HAP-1 (cell line): ENCODE measurements at places on chromosomes 2 and 18.

DNA sequence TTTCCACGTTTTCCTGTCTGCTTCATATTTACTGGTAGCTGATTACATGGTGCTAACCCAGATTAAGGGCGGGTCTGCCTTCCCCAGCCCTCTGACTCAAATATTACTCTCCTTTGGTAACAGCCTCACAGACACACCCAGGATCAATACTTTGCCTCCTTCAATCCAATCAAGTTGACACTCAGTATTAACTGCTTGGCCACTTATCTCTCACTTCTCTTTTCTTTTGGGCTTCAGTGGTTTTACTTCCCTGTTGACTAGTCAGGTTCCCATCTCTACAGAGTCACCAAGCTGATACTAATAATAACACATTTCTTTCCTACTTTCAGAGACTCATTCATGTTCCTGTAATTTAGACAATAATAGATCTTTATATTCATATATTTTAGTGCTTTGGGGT, 302.2 kb upstream of the MAP2 start:
- DNase-seq: no peak

DNA sequence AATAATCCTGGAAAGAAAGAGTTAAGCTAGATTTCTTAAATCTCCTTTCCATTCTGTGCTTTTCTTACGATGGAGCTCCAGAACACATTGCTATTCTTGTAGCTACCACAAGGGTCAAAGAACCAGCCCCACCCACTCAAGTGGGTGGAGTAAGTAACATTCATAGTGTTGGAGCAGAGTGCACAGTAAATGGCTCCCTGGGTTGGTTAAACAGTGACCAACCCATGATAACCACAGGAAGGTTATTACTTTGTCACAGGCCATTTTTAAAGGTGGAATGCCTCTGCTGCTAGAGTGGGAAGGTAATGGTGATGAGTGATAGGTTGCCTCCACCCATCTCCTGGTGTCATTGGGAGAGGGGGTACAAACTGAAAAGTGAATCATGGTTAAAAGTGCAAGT, 13.9 kb downstream of the ARPC2 start:
- DNase-seq: peak; percentile 38

GRCh38 chr2:230714136-230714480, 1.5 kb downstream of the CAB39 start:
- peak; percentile 39 for DNase-seq

GRCh38 chr2:72953528-72953927, 36.2 kb downstream of the EMX1 start:
- no peak for DNase-seq

- DNase-seq: no peak
Observed at GRCh38 chr2:233117811-233118647, 57.9 kb downstream of the INPP5D start.

DNA sequence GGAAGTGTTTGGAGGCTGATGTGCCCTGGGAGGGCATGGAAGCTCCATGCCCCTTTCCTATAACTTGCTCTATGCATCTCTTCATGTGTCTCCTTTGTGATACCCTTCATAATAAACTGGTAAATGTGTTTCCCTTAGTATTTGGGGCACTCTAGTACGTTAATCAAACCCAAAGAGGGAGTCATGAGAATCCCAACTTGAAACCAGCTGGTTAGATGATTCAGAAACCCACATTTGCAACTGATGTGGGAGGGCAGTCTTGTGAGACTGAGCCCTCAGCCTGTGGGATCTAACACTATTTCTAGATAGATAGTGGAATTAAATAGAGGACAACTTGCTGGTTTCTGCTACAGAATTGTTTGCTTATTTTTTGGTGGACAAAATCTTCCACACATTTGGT, 20.3 kb downstream of the ANKRD30B start:
- no peak for DNase-seq

- DNase-seq: peak; percentile 81
Observed at GRCh38 chr2:217510771-217511291, 492.0 kb downstream of the TNS1 start.

- peak; percentile 80 for DNase-seq
Observed at GRCh38 chr2:61763605-61764034, 90.2 kb downstream of the FAM161A start.

DNA sequence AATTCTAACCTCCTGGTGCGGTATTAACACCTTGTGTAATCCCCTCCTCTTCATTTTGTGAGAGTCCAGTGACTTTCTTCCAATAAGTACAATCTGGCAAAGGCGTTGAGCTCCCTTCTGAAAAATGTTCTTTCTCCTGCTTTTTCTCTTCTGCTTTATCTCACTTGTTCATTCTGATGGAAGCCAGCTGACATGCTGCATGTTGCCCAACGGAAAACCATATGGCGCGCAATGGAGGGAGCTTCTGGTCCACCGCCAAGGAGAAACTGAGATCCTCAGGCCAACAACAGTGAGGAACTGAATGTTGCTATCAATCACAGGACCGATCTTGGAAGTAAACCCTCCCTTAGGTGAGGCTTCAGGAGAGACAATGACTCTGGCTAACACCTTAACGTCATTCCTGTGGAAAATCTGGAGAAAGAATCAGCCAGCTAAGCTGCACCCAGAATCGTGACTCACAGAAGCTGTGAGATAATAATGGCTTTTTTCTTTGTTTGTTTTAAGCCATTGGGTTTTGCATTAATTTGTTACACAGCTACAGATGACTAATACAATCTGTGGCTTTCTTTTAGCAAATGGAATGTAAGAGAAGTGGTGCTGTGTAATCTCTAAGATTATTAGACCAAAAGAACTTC, 1323.9 kb upstream of the DDX18 start:
- DNase-seq: no peak

GRCh38 chr2:129798301-129798581, 181.2 kb upstream of the RAB6C start:
- DNase-seq: no peak

DNA sequence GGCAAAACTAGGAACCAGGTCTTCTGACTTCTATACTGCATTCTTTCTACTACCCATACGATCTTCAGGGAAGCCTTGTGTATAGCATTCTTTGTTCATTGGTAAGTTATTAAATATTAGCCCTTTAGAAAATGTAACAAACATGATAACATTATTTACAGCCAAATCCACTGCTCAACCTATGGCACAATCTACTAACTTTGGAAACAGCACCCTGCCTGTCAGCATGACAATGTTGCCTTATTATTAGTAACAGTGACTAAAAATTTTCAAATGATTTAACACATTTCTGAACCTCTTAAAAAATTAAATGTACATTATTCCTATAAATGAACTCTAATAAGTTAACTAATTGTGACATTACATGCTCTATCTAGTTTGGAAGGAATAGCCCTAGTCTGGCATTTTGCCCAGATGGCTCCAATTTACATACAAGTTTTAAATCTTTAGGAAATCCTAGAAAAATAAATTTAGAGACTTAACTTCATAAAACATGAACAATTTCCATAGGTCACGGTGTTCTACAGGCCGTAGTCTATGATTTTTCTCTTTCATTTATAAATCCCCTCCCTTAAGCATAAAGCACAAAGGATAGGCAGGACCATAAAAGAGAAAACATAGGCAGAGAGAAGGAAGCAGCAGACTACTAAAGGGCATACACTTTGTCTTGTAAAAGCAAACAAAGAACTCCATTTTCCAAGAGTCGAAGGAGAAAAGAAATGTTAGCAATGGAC, 33.7 kb downstream of the YES1 start:
- peak; percentile 38 for DNase-seq

DNA sequence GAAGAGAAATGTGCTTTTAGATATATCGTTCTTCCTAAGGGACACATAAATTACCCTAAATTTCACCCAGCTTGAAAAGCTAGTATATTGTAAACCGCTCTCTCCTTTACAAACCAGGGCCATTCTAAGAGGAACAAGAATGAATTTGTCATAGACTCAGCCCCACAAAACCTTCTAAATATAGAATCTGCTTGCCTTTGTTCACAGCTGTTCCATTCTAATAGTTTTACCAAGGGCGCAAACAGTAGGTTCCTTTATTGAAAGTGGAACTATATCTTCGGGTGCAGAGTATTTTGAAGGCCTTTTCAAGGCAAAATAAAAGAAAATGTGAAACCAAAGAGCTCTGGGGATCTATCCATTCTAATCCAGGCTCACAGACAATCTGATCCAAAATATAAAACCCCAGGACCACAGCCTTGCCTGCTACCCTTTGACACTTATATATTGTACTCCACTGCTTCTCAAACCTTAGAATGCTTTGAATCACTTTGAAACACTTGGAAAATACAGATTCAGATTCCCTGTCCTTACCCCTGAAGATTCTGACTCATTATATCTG, 316.8 kb downstream of the PAX3 start:
- peak; percentile 36 for DNase-seq

- DNase-seq: no peak
Observed at GRCh38 chr2:154724194-154724797, 25.8 kb downstream of the KCNJ3 start.

DNA sequence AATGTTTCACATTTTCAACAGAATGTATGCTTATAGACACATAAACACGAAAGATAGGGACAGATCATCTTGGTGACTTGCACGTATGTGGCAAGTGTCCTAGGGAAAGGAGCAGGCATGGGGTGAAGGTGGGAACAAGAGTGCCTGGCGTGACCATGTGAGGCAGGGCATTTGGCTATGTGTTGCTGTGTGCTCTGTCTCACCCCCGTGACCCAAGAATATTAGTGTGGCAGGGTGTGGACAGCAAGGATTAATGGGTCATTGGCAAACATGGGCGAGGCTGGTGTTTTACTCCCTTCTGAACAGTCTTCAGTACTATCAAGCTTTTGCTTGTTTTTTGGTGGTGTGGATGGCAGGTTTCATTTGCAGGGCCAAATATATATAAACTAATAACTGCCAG, 1.3 kb upstream of the VWA3B start:
- DNase-seq: no peak

- DNase-seq: no peak
Observed at GRCh38 chr2:239460780-239461179, 60.0 kb upstream of the HDAC4 start.

DNA sequence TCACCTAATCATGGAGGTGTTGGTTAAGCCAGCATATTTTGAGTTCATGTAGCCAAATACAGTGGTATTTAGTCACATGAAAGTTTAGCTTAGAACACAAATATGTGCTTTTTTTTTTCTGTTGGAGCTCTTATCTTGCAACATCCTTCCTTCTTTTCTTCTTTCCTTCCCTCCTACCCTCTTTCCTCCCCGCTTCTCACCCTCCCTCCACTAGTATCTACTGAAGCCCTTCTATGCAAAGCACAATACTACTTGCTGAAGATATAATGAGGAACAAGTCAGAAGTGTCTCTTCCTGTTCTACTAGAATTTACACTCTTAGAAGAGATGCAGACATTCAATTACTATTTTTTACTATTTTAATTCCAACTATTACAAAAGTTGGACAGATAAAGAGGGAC, 105.0 kb upstream of the ITGA4 start:
- no peak for DNase-seq

- no peak for DNase-seq
Observed at GRCh38 chr18:54968807-54969206, 9.5 kb upstream of the CCDC68 start.

GRCh38 chr2:226407135-226407534, 392.5 kb downstream of the IRS1 start:
- no peak for DNase-seq

DNA sequence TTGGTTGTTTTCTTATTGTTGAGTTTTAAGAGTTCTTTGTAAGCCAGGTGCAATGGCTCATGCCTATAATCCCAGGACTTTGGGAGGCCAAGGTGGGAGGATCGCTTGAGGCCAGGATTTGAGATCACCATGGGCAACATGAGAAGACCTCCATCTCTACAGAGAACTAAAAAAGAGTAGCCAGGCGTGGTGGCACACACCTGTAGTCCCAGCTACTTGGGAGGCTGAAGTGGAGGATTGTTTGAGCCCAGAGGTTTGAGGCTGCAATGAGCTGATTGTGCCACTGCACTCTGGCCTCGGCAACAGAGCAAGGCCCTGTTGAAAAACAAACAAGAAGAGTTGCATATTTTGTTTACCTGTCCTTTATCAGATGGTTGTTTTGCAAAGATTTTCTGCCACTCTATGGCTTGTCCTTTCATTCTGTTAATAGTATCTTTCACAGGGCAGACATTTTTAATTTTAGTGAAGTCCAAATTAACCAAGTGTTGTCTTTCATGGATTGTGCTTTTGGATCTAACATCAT, 46.2 kb downstream of the UGGT1 start:
- no peak for DNase-seq

GRCh38 chr18:79681484-79682387, 2.1 kb downstream of the CTDP1 start:
- no peak for DNase-seq

- DNase-seq: no peak
Observed at GRCh38 chr2:142190805-142191204, 60.0 kb upstream of the LRP1B start.

GRCh38 chr18:50614838-50615237, 55.0 kb downstream of the MAPK4 start:
- no peak for DNase-seq

DNA sequence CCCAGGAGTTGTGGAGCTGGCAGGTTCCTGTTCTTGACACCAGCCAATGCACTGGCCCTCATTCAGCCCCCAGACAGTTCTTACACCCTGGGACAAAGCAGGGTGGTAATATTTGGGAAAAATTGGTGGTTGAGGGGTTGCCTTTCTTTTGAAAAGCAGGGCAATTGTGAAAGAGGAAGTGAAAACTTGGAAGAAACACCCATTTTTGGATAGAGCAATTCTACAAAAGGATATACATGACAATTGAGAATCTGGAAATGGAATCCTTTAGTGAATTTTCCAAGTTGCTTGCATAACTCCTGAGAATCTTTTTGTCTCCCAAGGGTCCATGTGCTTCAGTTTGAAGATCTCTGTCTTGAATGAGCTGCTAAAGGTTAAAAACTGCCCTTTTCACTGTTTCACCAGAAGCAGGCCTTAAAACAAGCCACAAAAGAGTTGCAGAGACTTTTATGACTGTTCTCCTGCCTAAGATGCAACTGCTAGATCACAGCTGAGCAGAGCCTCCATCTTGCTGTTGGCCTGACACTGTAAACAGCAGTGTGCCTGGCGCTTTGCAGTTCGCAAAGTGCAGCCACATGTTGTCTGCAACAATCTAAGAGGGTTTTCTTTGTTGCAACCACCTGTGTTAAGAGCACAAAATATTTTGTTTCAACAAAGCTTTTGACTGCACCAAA, 11.8 kb downstream of the COL4A4 start:
- DNase-seq: peak; percentile 15

DNA sequence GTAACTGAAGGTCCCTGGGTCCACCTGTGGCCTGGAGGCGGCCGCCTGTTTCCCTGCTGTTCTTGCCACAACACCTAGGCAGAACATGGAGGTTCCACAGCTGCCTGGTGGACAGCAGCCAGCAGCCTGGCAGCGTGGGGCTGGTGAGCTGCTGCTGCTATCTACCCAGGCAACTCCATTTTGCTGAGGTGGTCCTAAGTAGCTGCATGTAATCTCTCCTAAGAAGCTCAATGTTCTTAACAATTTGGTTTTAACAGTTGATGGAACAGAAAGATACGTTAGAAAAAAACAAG, 66.7 kb downstream of the NDUFA10 start:
- DNase-seq: no peak

DNA sequence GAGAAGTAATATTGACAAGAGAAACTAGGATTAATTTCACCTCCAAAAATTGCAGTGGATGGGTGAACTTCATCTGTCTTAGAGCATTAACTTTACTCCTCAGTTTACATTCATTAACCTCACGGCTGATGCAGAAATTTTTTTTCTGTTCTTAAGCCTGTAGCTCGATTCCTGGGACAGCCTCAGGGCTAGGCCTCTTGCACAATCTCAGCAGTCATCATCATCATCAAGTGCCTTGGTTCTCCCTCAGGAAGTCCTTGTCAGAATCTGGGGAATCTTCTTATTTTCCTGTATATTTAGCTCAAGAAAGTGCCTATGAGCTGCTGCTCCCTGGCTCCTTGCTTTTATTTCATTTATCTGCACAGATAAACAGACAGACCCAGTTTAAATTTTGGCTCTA, 1272.2 kb upstream of the LRRTM1 start:
- no peak for DNase-seq
